ENCODE measurements at places on chromosomes 5 and 9. TPM values are rescaled to one million over a fixed set of nuclear protein-coding genes. Genes with fewer than 3 reads are reported as not detected.
A peak's percentile ranks its signal among the peaks of the same experiment; 100 is the strongest.

GRCh38 chr5:22572941-22573340 is 280.2 kb downstream of the CDH12 start:
- no peak for DNase-seq

GRCh38 chr5:151678713-151679112 is 8.0 kb downstream of the SPARC start:
- DNase-seq = no peak

GRCh38 chr5:168723037-168723436 is 143.9 kb upstream of the PANK3 start:
- no peak for DNase-seq

- peak; percentile 82 for DNase-seq
These were observed at the start of gene MIER3 for GRCh38 chr5:56951946-56952691. Gene MIER3, minus strand, starts transcription at chr5:56952123. Its CDS starts 21 bp downstream, at chr5:56952102.

DNA sequence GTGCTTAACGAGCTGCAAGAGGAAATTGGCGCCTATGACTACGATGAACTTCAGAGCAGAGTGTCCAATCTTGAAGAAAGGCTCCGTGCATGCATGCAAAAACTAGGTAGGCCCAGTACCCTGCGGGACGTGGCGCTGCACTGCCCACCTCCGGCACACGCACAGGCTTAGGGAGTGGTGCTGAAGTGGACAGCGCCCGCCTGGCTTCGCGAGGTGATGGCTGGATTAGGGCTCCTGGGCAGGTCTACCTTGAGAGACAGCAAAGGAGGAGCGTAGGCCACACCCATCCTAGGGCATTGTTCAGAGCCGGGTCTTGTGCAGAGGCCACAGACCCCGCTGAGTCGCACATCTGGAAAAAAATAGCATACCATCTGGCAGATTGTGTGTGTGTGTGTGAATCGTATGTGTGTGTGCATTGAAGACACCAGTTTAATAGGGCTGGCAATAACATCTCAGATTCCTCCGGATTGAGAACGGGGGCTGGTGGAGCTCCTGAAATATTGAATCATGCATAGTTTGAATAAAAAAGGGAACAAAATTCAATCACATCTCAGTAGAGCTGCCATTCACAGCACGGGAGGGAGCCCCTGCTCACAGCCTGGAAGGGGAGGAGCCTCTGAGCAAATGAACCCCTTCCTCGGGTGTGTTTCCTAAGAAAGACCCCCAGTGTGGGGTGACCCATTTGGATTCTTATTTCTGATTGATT is 11.1 kb downstream of the OLFM1 start:
- DNase-seq = peak; percentile 65

- DNase-seq = no peak
These were observed 15.2 kb downstream of the CSNK1G3 start for GRCh38 chr5:123527190-123527589.

Gene ADAMTSL2
- 5.9 TPM for total RNA-seq

DNA sequence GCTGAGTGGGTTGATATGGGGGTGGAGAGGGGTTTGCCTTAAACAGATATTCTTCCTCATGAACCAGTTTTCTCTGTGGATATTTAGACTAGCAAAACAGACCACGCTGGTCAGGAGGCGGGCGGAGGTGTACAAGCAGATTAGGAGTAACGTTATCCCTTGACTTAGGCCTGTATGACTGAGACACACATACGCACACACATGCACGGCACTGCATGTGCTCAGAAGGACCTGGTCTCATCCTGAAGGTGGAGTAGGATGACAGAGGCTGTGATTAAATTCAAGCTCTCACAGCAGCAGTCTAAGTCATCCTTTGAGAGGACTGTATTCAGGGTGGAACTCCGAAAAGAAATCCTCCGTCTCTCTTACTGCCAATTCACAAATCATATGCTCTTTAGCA is 209.7 kb downstream of the DIRAS2 start:
- DNase-seq = no peak

Gene PCDHGC3
- total RNA-seq = 68.2 TPM

Gene COL23A1
- total RNA-seq = 75.2 TPM

- no peak for DNase-seq
These were observed 81.1 kb downstream of the PTPN3 start for GRCh38 chr9:109417054-109417453.

Gene WHRN
- total RNA-seq = 4.1 TPM

GRCh38 chr5:81313686-81314085 is 12.3 kb downstream of the ZCCHC9 start:
- no peak for DNase-seq

DNA sequence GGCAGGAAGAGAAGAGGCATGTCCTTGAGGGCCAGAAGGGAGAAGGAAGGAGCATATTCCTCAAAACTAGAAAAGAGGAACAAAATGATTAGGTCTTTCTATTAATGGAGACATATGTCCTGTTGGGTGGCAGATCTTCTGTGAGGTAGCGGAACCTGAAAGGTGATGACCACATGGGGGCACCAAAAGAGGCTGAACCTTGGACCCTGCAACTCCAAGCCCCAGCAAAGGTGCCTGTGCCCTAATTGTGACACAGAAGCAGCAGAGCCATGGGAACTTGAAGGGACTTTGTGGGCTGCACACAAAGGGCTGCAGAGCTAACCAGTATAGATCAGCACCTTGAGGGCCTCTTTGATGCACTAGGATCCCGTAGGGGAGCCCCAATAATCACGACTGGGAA is 158.0 kb downstream of the BAAT start:
- DNase-seq = no peak

- no peak for DNase-seq
These were observed 87.2 kb downstream of the MRPS27 start for GRCh38 chr5:72232838-72233237.

Gene FRMD3
- 0.59 TPM for total RNA-seq

Gene DND1
- total RNA-seq = 1.8 TPM

Gene KCNT1
- not detected for total RNA-seq

Gene PTAR1
- 32.5 TPM for total RNA-seq

Gene CDC25C
- 3.8 TPM for total RNA-seq

- no peak for DNase-seq
These were observed 620.2 kb downstream of the ACTL7B start for GRCh38 chr9:108235609-108236008.

Gene MYOZ3
- 12.0 TPM for total RNA-seq

Gene F2R
- total RNA-seq = 342 TPM

- DNase-seq = no peak
These were observed 9.8 kb downstream of the LURAP1L start for GRCh38 chr9:12784461-12785259.

Gene BHMT
- not detected for total RNA-seq

DNA sequence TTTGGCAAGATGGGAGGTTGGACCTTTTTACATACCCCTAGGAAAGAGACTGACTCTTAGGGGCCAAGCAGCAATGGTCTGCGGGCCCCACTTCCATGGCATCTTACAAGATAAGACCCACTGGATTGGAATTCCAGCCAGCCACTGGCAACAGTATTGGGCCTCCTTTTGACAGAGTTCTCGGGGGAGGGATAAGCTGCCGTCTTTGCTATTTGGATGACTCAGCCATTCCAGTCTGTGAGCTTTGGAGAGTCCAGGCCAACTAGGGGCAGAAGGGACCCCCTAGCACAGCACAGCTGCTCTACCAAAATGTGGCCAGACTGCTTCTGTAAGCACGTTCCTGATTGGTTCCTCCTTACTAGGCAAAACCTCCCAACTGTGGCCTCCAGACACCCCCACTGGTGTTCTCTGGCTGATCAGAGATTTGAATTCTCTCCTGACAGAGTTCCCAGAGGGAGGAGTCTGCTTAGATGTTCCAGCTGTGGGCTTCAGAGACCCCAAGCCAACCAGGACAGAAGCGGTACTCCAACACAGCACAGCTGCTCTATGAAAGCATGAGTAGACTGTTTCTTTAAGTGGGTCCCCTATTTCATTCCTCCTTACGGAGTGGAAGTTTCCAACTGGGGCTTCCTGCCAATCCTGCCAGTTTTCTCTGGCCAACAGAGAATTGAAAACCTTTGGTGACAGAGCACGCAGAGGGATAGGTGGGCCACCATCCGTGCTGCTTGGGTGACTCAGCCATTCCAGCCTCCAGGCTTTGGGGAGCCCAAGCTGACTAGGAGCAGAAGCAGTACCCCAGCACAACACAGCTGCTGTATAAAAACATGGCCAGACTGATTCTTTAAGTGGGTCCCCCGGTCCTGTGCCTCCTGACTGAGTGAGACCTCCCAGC is 672.1 kb upstream of the RIOK2 start:
- DNase-seq = no peak

- no peak for DNase-seq
These were observed 122.6 kb downstream of the BOD1 start for GRCh38 chr5:173493846-173494245.

- DNase-seq = peak; percentile 25
These were observed 4.6 kb upstream of the ISL1 start for GRCh38 chr5:51378448-51379330.

DNA sequence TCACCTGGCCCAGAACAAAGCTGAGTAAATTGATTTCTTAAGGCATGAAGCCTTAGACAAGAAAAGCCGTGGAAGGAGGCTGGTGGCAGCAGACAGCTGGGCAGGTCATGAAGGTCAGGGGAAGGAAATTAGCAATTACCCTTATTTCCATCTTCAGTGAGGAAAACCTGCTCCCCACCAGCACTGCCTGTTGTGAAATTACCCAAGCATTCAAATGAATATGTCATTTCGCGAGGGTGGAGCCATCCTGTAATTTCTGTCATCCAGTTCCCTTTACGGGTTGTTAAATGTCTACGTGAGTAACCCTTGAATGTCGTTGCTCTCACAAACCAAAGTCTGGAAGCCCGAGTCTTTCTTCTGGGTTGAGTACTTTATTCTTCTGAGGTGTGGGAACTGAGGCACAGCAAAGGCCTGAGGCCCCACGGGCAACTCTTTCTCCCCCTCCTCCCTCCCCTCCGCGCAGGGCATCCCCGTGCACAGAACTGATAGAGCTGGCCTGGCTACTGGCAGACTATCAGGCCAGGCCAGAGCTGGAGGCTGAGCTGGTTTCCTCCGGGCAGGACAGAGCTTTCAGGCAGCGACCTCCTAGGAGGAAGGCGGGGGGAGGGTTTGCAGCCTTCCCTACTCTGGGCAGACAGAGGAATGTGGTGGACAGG is 22.0 kb upstream of the AK3 start:
- DNase-seq = peak; percentile 67

Gene PANK3
- 103 TPM for total RNA-seq

Gene FGFR4
- total RNA-seq = 11.0 TPM

Gene TAF11L5
- not detected for total RNA-seq

GRCh38 chr9:20528253-20528652 is 94.0 kb downstream of the MLLT3 start:
- no peak for DNase-seq

- no peak for DNase-seq
These were observed 15.3 kb upstream of the SYNPO start for GRCh38 chr5:150625164-150625535.

DNA sequence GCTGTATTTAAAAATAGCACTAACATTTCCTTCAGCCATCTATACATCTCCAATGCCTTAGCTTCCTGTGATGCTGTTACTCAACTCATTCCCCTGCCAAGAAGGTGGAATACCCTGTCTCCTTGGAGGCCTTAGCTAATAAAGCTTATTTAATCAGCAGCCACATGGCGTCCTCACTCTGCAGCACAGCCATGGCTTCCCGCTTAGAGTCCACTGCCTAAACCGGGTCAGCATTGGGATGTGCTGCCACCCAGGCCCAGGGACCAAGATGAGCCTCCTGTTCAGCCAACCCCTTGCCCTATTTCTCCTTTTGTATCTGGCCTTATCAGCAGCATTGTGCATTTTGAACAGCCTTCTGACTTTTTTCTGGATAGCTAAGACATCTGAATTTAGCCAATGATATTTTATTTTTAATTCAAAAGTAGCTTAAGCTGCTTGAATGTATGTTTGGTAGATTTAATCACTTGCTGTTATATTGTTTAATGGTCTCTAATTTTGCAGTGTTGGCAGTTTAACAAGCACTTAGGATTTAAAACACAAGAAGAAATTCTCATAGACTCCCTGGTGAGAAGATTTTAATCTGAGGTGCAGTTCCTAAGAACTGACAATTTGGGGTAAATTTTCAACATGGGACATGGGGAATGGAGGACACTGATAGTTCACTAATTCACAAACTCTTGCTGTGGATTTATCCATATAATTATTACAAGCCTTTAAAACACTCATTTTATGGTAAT is 113.0 kb downstream of the RPS23 start:
- DNase-seq = no peak

Gene ZNF300
- total RNA-seq = 11.1 TPM

- no peak for DNase-seq
These were observed 719.5 kb downstream of the TLR4 start for GRCh38 chr9:118423721-118424120.

- DNase-seq = no peak
These were observed 431 bp downstream of the FASTKD3 start for GRCh38 chr5:7868427-7868772.

DNA sequence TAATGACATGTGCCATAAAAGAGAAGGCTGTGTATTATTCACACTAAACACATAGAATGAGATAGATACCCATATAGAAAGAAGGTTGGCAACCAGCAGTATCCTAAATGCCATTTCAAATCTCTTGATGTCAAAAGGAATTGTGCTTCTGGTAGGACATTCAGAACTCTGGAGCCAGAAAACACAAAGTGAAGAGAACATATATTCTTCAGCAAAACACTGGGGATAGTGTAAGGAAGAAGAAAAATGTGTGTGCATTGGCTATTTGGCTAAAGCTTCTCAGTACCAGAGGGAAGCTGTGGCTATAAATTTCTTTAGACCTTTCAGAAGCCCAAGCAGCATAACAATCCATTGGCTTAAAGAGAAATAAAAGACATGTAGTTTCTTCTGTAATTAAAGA is 551.6 kb upstream of the C9orf72 start:
- DNase-seq = no peak

Gene FGD3
- 1.1 TPM for total RNA-seq

Gene GABRA6
- total RNA-seq = not detected

- DNase-seq = no peak
These were observed 1.4 kb downstream of the DOK3 start for GRCh38 chr5:177508221-177508611.

- no peak for DNase-seq
These were observed 80.1 kb downstream of the TRIM32 start for GRCh38 chr9:116767219-116767618.

GRCh38 chr9:36138901-36139300 is 2.4 kb downstream of the GLIPR2 start:
- no peak for DNase-seq

DNA sequence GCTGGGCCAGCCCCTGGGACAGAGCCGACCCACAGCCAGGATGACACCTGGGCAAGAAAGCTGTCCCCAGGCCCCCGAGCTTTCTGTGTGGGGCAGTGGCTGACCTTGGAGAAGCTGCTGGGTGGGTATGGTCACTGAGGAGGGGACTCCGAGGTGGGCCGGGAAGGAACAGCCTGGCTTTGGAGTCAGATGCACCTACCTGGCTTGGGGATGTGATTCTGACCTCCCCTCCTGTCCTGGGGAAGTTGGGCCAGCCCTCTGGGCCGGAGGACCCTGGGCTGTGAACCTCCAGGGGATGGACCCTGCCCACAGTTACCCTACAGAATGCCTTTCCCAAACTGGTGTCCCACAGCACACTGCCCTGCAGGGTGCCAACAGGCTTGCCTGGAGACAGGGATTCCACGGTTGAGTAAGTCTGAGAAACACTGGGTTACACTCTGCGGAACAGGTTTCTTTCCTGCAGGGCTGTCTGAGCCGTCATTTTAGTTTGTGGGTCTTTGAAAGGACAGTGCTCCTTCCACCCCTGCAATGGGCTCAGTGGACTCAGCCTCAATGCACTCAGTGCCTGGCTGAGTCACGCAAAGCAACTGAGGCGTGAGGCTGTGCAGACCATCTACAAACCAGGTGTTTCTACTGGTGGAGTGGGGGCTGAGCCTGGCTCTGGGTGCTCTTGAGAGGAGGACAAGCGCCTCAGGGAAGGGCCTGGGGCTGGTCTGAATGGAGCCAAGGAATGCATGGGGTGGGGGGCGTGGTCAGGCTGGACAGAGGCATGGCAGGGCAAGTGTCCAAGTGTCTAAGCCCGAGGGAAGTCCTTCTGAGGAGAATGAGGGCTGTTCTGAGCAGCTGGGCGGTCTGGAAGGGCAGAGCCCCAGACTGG is 41.3 kb upstream of the PHYKPL start:
- no peak for DNase-seq

Gene AQP7
- total RNA-seq = 0.64 TPM

Measured in endothelial cell (in vitro differentiated cells).